ENCODE measurements at places on chromosomes 7 and 10.

DNA sequence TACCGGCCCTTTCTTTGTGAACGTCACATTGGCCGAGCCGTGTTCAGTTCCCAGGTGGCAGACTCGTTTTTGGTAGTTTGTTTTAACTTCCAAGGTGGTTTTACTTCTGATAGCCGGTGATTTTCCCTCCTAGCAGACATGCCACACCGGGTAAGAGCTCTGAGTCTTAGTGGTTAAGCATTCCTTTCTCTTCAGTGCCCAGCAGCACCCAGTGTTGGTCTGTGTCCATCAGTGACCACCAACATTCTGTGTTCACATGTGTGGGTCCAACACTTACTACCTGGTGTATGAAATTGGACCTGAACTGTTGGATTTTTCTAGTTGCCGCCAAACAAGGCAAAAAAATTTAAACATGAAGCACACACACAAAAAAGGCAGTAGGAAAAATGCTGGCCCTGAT is 9.9 kb upstream of the CSGALNACT2 start:
- no peak for DNase-seq

- DNase-seq, result peak; percentile 9
Measured at GRCh38 chr10:84264611-84265141, 19.8 kb downstream of the RGR start.

- DNase-seq, result no peak
Measured at GRCh38 chr10:12081470-12081869, 12.7 kb downstream of the DHTKD1 start.

DNA sequence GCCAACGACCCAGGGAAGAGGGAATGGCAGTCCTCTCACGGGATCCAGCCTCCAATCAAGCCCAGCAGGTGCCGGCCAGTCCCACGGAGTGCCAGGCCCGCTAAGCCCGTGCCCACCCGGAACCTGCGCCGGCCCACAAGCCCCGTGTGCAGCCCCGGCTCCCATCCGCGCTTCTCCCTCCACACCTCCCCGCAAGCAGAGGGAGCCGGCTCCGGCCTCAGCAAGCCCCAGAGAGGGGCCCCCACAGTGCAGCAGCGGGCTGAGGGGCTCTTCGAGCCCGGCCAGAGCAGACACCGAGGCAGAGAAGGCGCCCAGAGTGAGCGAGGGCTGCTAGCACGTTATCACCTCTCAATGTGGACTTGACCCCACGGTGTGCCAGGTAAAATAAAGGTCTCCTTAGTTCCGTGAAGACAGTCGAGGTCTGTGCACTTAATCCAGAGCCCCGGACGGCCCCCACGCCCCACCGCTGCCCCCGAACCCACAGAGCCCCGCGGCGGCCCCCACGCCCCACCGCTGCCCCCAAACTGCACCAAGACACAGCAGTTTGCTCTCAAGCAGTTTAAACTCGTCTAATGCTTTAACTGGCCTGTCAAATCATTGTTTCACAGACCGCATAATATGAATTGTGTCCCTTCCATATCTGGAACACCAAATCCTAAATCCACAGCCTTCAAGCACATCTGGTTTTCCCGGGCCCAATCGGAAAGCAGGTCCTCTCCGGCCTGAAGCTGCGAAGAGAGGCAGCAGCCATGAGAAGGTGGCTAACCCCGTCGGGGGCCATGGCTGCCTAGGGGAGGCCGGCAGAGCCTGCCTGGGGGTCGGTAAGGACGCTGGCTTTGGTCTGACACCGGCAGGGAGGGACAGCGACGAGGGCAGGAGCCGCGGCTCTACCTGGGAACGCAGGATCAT is 307.8 kb downstream of the PTPRN2 start:
- no peak for DNase-seq

GRCh38 chr7:124536156-124536762 is 229.3 kb downstream of the GPR37 start:
- no peak for DNase-seq

All from NCI-H187 (cell line).